ENCODE measurements at places on chromosomes 6 and 20.

- no peak for DNase-seq
These were observed 910.8 kb downstream of the C6orf118 start for GRCh38 chr6:164398647-164399046.

GRCh38 chr6:105005451-105005850, 48.5 kb downstream of the LIN28B start:
- no peak for DNase-seq

DNA sequence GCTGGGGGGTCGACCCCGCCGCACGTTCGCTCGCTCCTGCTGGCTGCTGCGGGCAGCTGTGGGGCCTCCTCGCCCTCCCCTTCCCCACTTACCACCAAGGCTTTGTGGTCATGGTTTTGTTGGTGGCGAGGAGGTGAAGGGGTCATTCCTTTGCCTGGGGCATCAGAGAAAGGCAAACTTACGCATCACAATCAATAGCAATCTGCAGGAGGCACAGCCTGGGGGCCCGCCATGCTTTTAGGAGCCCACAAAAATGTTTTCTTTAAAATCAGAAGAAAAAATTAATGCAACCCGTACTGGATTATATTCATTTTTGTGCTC, 137.0 kb downstream of the IMPG1 start:
- no peak for DNase-seq

DNA sequence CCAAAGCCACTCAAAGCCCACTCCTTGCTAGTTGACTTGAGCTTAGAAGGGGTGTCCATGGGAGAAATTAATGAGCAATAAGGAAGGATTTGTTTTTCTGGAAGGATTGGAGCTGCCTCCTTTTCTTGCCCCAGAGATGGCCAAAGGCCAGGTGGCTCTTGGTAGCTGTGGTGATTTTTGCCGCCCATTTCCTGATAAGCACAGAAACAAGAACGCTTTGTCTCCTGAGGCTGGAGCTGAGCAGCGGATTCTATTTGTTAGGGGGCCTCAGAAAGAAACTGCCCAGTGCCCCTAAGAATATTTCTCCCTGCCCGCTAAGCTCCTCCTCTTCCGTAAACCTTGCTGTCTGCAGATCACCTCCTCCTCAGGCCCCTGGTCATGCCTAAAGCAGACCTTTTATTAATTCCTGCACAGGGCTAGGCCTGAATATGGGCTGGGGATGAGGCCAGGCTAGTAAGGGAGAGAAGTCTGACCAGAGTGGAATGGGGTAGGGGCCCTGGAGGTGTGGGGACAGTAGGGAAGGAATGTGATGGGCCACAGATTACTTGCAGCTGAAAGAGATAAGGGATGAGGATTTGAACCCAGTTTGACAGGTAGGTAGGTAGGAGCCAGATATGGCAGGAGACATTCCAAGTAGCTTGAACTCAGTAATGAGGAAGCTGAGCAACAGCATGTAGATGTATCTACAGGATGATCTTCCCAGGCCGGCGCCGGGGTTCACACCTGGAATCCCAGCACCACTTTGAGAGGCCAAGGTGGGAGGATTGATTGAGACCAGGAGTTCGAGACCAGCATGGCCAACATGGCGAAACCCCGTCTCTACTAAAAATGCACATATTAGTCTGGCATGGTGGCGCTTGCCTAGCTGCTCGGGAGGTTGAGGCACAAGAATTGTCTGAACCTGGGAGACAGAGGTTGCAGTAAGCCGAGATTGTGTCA, 71.2 kb upstream of the NAA20 start:
- DNase-seq, result peak; percentile 20

DNA sequence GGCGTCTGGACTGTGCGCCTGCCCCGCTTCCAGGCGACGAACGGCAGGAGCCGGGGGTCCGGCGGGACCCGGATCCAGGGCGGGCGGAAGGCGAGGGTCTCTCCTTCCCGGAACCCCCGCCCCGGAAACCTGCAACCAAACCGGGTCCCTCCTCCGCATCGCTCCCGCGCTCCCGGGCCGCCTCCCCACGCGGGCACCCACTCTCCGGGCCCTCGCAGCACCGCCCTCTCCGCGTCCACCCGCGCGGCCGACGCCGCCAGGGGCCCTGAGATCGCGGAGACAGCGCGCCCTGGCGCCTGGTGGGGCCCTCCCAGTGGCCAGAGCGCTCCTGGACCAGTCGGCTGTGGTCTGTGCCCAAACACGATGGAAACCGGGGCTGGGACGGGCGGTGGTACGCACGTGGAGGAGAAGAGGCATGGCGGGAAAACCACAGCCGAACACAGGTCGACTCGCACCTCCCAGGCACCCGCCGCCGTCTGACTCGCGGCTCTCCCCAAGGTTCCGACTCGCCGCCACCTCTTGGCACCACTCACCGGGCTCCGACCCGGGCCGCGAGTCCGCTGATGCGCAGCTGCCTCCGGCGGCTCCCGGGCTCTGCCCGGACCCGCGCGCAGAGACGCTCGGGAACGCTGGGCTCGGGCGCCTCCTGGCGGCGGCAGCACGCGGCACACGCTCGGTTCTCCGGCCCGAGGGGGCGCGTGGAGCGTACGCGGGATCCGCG, 7.9 kb downstream of the NKX2-2 start:
- DNase-seq, result peak; percentile 76

DNA sequence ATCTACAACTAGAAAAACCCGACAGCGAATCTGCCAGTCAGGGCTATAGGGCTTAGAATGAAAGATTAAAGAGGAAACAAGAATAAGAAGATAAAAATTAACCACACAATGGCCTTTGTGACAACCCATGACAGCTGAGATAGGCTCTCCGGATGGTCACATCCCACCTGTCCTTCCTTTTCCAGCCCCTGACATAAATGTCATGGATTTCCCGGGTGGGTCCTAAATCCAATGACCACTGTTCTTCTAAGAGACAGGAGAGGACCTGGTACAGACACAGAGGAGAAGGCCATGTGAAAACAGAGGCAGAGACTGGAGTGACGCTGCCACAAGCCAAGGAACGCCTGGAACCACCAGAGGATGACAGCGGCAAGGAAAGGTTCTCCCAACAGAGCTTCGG, 41.8 kb downstream of the ATXN1 start:
- DNase-seq, result no peak

GRCh38 chr6:154167126-154167525, 128.1 kb downstream of the OPRM1 start:
- no peak for DNase-seq

DNA sequence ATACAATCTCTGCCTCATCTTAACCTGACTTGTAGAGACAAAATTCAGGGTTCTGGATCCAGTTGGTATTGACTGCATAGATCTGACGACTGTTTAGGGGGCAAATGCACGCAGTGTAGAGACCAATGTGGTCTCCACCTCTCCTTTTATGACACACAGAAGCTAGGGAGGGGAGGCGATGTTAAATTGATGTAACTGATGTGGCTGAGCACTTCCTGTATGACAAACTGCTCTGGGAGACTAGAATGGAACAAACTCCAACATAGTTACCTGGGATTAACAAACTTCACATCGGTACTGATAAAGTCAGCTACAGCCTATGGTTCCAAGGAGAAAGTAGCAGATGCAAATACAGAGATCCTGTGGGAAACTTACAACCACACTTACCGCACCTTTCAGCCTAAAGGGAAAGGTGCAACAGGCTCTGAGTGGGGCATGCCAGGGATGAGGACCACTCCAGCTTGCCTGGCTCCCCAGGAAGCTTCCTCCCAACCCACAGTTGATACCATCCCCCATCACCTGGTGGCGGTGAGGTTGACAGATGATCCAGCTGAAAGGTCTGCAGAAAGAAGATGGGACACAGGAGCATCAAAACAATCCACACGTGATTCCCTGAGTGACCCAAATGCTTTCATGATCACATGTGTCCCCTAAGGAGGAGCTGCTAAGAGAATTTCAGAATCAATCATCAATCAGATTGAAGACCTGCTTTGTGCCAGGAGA, 60.6 kb upstream of the MRPS10 start:
- no peak for DNase-seq

- DNase-seq, result no peak
These were observed 126.3 kb downstream of the C6orf118 start for GRCh38 chr6:165183071-165183470.

DNA sequence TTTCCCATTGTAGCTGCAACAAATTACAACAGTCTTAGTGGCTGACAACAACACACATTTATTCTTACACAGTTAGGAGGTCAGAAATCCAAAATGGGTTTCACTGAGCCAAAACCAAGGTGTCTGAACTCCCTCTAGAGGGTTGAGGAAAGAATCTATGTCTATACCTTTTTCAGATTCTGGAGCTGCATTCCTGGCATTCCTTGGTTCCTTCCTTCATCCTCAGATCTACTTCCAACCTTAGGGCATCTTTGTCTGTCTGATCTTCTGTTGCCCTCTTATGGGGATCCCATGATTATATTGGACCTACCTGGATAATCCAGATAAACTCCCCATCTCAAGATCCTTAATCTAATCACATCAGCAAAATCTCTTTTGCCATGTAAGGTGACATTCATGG, 540.9 kb upstream of the MAP3K7 start:
- no peak for DNase-seq

- DNase-seq, result peak; percentile 48
These were observed 17.5 kb downstream of the HMGN4 start for GRCh38 chr6:26555505-26556262.

DNA sequence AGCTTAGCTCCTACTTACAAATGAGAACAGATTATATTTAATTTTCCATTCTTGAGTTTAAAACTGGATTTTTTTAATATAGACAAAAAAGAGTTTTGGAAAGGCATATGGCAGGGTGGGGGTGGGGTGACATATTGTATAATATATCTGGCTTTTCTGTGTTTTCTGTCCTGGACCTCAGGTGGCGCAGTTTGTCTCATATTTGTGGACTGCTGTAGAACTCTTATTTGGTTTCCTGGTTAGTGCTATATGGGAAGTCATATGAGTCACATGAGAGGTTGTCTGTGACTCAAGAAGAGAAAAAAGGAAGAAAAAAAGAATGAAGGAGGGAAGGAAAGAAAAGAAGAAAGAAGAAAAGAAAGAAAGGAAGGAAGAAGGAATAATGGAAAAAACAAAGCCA, 131.8 kb downstream of the CLVS2 start:
- DNase-seq, result no peak

- peak; percentile 83 for DNase-seq
These were observed 302.5 kb downstream of the DHX35 start for GRCh38 chr20:39264506-39265172.

GRCh38 chr20:62723351-62723750, 14.7 kb downstream of the NTSR1 start:
- DNase-seq, result peak; percentile 56

GRCh38 chr20:12502443-12502842, 506.3 kb upstream of the SPTLC3 start:
- DNase-seq, result no peak

DNA sequence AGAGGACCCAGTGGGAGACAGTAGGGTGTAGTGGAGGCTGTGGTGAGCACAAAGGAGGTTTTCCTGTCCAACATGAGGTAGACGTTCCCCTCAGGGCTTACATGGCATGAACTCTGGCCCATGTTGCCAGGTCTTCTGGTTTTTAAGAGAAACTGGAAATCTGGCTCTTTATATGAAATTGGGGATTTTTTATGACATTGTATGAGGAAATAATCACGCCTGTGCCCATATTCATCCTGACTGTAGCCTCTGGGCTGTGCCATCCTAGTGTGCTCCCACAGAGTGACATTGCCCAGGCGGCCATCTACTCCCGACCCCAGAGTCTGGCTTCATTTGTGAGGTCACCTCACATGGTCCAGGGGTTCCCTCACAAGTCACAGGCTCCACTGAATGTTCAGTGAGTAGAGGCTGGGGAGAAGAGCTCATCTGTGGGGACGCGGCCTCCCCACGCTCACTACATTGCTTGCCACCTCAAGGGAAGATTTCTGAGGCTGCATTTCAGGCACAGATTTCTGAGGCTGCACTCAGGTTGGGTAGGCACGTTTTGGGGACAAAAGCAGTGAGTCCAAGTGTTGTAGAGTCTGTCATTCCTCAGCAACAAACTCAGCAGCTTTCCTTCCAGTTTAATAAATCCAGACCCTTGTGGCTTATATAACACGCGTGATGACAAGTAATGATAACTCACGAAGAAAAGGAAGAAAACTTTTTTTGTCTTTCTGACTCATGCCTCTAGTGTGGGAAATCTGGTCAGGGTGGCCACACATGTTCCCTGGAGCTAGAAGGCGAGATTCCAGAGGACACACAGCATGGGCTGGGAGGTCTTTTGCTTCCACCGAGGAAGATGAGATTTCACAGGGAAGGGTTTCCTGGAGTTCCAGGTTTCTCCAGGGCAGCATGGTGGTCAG, 41.7 kb downstream of the SLC24A3 start:
- no peak for DNase-seq

GRCh38 chr6:103036846-103037245, 1643.3 kb downstream of the GRIK2 start:
- DNase-seq, result no peak

DNA sequence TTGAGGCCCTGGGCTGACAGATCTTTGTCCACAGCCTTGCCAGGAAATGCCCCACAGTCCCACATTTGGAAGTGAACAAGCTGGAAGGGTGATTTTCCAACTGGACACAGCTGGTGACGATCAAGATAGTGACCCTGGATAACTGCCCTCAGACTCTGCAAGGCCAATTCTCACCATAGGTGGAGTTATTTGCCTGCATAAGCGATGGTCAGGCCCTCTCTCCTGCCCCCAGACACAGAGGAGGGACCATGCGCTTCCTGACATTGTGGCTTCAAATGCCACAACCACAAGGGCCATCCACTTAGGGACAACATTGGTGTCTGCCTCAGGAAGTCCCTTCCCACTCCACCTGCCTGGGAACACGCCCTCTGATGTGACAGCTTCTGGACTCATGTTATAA, 96.0 kb downstream of the JPH2 start:
- DNase-seq, result no peak

GRCh38 chr6:170189236-170189635, 101.6 kb downstream of the DLL1 start:
- no peak for DNase-seq

DNA sequence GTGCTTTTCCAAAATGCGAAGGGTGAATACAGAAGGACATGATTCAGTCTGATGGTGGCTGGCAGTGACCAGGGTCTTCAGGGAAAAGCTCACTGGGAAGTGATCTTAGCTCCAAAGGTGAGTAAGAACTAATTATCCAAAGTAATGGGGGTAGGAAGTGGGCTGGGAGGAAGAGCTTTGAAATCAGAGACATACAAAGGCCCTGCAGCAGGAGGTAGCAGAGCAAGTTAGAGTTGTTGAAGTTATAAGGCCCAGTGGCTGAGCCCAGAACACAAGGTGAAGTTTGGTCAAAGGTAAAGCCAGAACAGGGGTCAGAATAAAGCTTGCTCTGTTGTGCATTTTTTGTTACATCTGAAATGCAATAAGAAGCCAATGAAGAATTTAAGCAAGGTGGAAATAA, 81.2 kb downstream of the PLCB1 start:
- no peak for DNase-seq

- no peak for DNase-seq
These were observed 389.2 kb upstream of the CITED2 start for GRCh38 chr6:139763468-139764210.
